Right hindlimb (tissue), 1 donor: ENCODE measurements at places on chromosomes 1 and 21.

DNA sequence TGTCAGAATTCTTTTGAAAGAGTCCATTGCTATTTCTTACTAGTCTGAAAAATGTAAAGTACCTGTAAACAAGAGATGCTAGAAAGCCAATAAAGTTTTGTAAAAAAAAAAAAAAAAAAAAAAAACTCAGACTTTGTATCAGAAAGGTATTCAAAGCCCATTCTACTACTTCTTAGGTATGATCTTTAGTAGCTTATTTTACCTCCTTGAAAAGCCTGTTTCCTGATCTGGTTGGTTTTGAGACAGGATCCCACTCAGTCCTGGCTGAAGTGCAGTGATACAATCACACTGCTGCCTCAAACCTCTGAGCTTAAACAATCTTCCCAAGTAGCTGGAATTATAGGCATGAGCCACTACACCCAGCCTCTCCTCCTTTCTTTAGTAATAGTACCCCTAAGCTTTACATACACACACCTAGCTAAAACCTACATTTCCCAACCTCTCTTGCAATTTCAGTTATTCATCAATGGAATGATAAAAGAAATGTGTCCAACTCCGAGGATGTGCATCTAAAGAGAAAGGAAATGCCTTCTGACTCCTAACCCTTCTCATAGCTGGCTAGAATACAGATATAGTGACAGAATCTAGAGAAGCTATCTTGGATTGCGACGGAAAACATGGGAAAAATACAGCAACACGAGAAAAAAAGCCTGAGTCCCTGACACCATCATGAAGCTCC, 30.6 kb downstream of the EPS15 start:
- DNase-seq: no peak

GRCh38 chr1:110487726-110488125, 31.2 kb downstream of the KCNA10 start:
- DNase-seq: no peak

DNA sequence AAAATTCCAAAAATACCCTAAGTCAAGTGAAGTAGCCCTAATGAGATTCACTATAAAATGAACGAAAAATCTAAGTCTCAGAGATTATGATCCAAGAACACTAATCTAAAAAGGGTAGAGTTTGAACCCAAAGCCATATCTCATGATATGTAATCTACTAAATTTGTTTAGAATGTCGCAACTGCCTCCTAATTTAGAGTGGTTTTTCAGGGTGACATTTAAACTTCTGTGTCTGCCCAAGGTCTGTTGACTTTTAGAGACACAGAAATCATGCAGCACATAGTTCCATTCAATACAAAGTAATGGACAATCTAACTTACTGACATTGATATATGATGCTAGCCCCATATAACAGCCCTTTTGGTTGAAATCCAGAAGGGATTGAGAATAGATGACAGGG, 28.9 kb downstream of the FMO3 start:
- DNase-seq: no peak

- no peak for DNase-seq
Measured at GRCh38 chr1:7589774-7590425, 181.2 kb upstream of the VAMP3 start.

- no peak for DNase-seq
Measured at GRCh38 chr21:28581976-28582375, 410.7 kb downstream of the LTN1 start.

DNA sequence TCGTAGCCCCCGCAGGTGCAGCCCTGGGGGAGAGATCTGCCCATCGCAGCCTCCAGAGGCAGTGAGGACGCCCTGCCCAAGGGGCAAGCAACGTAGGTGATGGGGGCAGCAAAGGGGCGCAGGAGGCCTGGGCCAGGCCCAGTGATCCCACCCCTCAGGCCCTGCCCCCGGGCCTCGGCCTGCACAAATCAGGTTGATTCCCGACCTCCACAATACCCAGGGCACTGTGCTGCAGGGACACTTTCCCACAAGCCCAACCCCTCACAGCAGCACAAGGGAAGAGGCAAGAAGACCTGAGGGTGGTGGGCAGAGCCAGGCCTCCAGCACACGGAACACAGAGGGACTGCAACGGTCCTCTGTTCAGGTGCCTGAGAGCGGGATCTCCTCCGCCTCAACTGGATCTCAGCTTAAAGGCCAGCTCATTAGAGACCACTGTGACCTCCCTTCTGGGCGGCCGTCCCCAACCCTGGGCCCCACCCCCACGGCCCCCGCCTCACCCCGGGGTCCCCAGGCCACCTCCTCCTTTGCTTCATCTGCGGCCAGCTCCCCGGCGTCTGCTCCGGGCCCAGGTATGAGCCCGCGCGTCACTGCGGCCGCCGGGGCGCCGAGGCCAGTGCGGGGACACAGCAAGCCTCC, 812 bp upstream of the ARF1 start:
- DNase-seq: peak; percentile 55

GRCh38 chr1:116345011-116345410, 28.0 kb upstream of the ATP1A1 start:
- no peak for DNase-seq

- DNase-seq: no peak
Measured at GRCh38 chr1:9136932-9137331, 8.0 kb upstream of the GPR157 start.

GRCh38 chr1:233034836-233035235, 84.4 kb downstream of the NTPCR start:
- no peak for DNase-seq

DNA sequence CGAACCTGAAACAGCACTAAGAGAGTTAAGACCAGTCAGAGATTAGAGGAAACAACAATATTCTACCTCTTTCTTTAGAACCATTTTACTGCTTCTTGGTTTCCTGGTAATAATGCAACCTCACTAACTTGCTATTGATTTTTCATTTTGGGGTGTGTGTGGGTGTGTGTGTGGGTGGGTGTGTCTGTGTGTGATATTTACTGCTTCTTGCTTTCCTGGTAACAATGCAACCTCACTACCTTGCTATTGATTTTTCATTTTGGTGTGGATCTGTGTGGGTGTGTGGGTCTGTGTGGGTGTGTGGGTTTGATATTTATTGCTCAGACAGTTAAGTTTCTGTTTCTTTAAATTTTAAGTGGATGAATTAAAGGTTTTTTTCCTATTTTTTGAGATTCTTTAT, 208.8 kb downstream of the LRRC7 start:
- no peak for DNase-seq

DNA sequence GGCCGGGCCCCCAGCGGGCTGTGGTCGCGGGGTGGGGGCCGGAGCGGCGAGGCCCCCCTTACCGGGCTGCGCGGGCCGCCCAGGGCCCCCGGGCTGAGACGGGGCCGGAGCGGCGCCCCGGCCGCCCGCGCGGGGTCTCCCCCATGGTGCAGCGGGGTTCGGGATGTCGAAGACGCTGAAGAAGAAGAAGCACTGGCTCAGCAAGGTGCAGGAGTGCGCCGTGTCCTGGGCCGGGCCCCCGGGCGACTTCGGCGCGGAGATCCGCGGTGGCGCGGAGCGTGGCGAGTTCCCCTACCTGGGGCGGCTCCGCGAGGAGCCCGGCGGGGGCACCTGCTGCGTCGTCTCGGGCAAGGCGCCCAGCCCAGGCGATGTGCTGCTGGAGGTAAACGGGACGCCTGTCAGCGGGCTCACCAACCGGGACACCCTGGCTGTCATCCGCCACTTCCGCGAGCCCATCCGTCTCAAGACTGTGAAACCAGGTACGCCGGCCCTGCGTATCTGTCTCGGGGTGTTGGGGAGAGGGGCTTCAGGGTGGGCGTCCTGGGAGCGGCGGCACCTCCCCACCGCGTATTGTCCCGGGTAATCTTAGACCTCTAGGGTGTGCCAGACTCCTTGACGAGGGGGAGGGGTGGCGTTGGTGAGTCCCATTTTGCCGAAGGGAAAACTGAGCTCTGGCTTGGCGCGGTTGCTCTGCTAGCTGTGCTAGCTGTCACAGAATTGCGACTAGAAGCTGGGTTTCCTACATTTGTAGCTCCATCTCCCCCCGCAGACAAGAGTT, 745 bp downstream of the MAGI3 start:
- DNase-seq: peak; percentile 40

GRCh38 chr1:20410503-20410902, 75.5 kb downstream of the CAMK2N1 start:
- DNase-seq: no peak

GRCh38 chr1:222285526-222285925, 262.4 kb downstream of the HHIPL2 start:
- no peak for DNase-seq

GRCh38 chr1:93599479-93599878, 82.2 kb downstream of the BCAR3 start:
- DNase-seq: no peak

- no peak for DNase-seq
Measured at GRCh38 chr21:43854773-43855633, 10.0 kb upstream of the AGPAT3 start.

GRCh38 chr1:27399251-27400025, 7.0 kb downstream of the GPR3 start:
- no peak for DNase-seq

- no peak for DNase-seq
Measured at GRCh38 chr1:171434717-171435346, 50.5 kb upstream of the PRRC2C start.

GRCh38 chr1:55213151-55213884, 1.8 kb downstream of the USP24 start:
- no peak for DNase-seq

GRCh38 chr1:196535727-196536126, 72.5 kb downstream of the KCNT2 start:
- DNase-seq: no peak

DNA sequence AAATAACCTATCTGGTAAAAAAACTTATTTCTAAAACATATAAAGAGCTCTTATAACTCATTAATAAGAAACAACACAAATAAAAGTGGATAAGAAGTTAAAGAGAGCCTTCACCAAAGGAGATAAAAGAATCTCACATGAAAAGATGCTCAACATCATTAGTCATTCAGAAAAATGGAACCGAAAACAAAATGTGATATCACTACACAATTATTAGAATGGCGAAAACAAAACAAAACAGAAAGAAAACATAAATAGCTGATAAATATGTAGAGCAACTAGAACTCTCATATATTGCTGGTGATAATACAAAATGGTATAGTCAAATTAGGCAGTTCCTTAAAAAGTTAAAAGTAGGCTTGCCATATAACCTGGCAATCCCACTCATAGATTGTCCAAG, 1109.3 kb downstream of the PLA2G4A start:
- no peak for DNase-seq

DNA sequence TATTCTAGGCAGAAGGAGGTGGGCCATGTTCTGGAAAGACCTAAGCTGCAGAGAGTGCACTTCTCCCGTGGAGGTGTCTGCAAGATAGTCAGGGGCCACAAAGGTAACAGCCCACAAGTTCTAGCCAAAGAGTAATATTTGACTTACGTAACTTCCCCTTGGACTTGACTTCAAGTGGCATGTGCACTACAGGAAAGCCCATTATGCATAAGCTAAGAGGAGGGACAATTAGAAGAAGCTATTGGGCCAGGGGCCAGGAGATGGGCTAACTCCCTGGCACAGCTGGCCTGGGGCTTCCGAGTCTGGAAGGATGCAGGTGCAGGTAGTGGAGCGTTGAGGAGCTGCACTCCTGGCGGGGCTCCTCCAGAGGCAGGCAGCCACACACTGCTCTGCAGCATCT, 58.3 kb downstream of the ERG start:
- DNase-seq: no peak

DNA sequence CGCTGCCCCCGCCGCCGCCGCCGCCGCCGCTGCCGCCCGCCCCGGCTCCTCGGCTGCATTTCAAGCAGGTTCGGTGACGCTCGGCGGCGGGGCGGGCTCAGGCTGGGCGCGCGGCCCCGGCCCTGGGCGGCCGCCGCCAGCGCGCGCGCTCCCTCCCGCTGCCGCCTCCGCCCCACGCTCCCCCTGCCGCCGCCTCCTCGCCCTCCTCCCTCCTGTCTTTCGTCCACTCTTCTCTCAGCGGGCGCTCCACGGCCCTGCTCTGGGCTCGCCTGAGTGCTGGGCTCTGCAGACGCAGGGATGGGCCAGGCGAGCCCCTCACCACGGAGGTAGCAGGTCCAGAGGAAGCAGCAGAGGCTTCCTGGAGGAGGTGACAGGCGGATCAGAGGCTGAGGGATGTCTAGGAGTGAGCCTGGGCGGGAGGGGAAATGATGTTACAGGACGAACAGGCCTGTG, at the start of gene LRP8:
Gene LRP8, minus strand, starts transcription at position 62 of the 453 bp plus-strand sequence. CDS start 158 bp downstream, outside the sequence.
- DNase-seq: peak; percentile 82

- no peak for DNase-seq
Measured at GRCh38 chr1:76010802-76011201, 63.7 kb upstream of the ST6GALNAC3 start.

DNA sequence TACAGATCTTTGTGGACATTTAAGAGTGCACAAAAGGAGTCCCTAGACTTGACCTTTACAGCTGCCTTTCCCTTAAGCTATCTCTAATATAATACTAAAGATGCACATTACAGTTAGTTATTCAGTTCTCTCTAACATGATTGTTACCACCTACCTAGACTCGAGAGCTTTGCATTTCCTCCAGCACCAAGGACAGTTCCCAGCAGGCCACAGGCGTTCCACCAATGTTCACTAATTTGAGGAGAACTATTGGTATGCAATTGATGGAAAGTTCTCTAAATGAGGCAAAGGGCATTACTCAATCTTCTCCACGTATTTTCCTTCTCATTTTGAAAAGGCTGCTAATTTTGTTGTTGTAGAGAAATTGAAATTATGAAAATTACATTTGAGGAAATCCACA, 5.4 kb upstream of the NTNG1 start:
- peak; percentile 60 for DNase-seq

DNA sequence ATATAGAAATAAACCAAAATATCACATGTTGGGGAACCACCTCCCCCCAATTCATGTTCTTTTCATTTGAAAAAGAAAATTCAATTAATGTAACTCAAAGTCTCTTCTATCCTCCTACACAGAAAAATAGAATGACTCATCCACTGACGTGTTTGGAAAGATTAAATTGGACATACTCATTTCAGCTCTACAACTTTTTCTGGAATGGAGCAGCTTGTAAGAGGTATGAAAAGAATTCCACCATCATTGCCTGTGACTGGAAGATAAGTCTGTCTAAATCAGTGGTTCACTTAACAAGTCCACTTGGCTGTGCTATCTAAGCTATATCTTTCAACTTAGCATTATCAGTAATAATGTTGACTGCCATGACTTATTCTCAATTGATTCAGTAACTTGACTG, 702.3 kb downstream of the BRINP3 start:
- DNase-seq: no peak

GRCh38 chr1:153796786-153797659, 21.8 kb downstream of the SLC27A3 start:
- DNase-seq: peak; percentile 68

DNA sequence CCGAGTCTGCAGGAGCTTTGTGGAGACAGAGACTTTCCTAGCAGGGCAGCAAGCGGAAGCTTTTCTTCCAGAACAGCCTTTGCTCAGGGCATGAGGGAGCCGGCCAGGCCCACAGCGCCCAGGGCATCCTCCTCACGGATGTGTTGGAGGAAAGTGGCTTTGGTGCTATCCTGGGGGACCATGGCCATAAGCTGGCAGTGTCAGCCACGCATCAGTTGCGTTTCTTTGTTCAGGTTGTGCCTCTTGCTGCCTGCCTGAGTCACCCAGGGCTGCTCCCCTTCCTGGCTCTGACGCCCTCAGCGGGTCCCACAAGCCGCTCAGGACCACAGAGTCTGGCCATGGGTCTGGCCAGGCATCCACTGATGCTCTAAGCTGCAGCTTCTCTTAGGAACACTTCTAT, 39.6 kb upstream of the PRSS38 start:
- no peak for DNase-seq

GRCh38 chr1:179820226-179820970, 57.2 kb downstream of the TOR1AIP2 start:
- DNase-seq: no peak

- DNase-seq: no peak
Measured at GRCh38 chr1:222777463-222777862, 37.4 kb upstream of the DISP1 start.

GRCh38 chr1:170967042-170967910, 31.9 kb downstream of the MROH9 start:
- DNase-seq: peak; percentile 23

- no peak for DNase-seq
Measured at GRCh38 chr1:62221171-62221570, 26.5 kb downstream of the L1TD1 start.
